ENCODE measurements at places on chromosomes 16 and 17.

DNA sequence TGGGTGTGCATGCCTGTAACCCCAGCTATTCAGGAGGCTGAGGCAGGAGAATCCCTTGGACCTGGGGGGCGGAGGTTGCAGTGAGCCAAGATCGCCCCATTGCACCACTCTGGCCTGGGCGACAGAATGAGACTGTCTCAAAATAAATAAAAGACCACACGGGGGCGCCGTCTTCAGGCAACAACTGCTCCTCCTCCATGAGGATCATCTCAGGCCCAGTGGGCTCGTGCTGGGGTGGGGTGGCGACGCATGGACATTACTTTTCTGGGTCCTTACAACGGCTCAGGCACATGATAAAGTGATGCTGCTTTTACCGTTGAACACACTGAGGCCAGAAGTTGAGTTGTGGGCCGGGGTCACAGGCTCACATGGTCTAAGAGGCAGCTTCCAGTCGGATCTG lies 56.2 kb downstream of the PRMT7 start:
- peak; percentile 68 for DNase-seq

DNA sequence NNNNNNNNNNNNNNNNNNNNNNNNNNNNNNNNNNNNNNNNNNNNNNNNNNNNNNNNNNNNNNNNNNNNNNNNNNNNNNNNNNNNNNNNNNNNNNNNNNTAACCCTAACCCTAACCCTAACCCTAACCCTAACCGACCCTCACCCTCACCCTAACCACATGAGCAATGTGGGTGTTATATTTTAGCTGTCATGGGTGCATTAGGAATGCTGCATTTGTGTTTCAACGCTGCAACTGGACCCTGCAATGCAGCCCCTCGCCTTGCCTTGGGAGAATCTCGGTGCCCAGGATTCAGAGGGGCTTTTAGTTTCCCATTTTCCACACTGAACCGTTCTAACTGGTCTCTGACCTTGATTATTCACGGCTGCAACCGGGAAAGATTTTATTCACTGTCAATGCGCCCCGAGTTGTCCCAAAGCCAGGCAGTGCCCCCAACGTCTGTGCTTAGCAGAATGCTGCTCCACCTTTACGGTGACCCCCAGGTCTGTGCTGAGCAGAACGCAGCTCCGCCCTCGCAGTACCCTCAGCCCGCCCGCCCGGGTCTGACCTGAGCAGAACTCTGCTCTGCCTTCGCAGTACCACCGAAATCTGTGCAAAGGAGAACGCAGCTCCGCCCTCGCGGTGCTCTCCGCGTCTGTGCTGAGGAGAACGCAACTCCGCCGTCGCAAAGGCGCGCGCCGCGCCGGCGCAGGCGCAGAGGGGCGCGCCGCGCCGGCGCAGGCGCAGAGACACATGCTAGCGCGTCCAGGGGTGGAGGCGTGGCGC lies 43.3 kb downstream of the POLR3K start:
- DNase-seq, result no peak

DNA sequence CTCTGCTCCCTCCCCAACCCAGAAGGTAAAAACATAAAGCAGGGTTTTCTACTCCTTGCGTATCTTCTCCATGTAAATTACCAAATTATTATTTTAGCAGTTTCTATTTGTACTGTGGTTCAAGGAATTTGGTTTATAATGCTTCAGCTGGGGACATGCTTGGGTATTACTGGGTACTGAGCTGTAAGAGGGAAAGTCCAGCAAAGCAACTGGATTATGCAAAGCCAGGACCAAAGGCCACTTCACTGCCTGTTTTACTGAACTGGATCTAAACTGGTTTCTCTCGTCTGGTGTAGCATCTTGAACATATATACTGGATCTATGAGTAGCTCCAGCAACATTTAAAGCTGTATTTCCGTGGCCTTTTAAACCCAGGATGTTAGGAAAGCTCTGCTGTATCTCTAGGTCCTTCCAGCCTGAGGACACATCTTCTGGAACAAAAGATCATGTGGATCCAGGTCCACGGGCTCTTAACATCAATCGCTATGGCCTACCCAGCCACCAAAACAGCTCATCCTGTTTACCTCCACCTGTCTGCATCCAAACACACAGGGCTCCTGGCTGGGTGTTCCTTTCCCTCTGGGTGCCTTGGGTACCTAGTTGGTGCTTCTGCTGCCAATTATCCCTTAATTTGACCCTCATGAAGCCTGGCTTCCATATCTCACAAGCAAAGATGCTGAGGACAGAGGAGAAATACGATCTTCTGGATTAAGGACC lies 7.2 kb downstream of the PMP22 start:
- DNase-seq, result no peak

- DNase-seq, result no peak
Measured at GRCh38 chr16:89621136-89621697, 7.8 kb downstream of the DPEP1 start.

- DNase-seq, result peak; percentile 95
Measured at GRCh38 chr16:106623-107324, 28.7 kb downstream of the MPG start.

- no peak for DNase-seq
Measured at GRCh38 chr16:29315046-29315445, 91.5 kb downstream of the NPIPB11 start.

DNA sequence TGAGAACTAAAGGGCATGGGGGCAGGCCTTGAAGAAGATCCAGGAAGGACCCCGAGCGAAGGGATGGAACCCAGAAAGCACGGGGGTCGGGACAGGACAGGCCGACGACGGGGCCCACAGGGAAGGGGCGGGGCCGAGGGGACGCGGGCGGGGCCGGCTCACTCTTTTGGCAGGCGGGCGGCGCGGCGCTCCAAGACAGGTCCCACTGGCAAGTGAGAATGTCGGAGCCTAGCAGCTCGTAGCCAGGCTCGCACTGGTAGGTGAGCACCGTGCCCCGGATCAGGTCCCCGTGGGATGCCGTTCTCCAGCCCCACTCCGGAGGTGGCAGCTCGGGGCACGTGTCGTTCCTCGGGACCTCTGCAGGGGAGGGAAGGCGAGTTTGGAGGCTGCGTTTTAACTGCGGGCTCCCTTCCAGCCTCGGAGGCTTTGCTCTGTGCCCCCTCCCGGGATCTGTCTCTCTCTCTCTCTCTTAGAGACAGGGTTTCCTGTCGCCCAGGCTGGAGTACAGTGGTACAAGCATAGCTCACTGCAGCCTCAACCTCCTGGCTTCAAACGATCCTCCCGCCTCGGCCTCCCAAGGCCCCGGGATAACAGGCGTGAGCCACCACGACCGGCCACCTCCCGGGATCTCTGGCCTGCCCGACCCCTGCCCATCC lies 13.7 kb upstream of the CDIPT start:
- peak; percentile 25 for DNase-seq

DNA sequence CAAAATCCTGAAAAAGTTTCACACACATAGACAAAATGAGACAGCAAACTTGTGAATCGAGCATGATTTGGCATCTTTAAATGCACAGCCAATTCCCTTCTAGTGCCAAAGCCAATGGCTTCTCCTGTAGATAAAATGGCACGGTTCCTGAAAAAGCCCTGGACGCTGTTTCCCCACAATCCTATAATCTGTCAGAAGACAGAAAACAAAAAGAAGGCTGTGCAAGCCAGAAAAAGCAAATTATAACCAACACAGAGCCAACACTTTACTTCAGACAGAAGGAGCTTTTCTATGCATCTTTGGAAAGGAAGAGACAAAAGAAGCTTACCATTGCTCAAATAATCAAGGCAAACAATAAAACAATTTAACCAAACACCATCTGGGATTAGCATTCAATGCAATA lies 23.8 kb downstream of the FAM222B start:
- DNase-seq, result no peak

Data from hematopoietic multipotent progenitor cell treated with erythropoietin and hydrocortisone succinate and interleukin-3 and kit ligand, for 4 days (in vitro differentiated cells).